Tibial nerve (tissue), 4 donors: ENCODE measurements at places on chromosomes 6 and 20. TPM values are rescaled to one million over a fixed set of nuclear protein-coding genes. Genes with fewer than 3 reads are reported as not detected.

DNA sequence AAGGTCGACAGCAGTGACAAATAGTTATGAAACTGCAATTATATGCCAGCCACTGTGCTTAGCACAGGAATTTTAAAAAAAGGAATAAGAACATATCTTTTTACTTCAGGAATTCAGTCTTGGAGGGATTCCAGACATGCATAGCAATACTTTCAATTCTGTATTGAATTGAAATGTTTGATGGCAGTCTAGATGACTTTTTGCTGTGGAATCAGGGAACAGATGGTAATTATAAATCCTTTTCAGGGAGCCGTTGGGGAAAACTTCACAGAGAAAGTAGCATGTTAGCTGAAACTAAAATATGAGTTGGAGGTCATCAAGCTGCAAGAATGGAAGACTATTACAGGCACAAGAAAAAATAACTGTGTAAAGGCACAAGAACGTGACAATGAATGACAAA lies 74.8 kb downstream of the IMPG1 start:
- H3K27ac ChIP-seq, result no peak overlapping the region
- H3K4me1 ChIP-seq, result no peaks in the 10 kb centered on the region
- DNase-seq, result no peak
- no peak overlapping the region for H3K4me3 ChIP-seq
- no peaks in the 10 kb centered on the region for H3K27me3 ChIP-seq
- H3K36me3 ChIP-seq, result no peaks in the 10 kb centered on the region

- no peaks in the 10 kb centered on the region for H3K27me3 ChIP-seq
- DNase-seq, result no peak
- no peaks in the 10 kb centered on the region for H3K36me3 ChIP-seq
- H3K4me3 ChIP-seq, result no peak overlapping the region
- H3K27ac ChIP-seq, result no peak overlapping the region
Measured at GRCh38 chr6:54697424-54697823, 149.1 kb upstream of the FAM83B start.

DNA sequence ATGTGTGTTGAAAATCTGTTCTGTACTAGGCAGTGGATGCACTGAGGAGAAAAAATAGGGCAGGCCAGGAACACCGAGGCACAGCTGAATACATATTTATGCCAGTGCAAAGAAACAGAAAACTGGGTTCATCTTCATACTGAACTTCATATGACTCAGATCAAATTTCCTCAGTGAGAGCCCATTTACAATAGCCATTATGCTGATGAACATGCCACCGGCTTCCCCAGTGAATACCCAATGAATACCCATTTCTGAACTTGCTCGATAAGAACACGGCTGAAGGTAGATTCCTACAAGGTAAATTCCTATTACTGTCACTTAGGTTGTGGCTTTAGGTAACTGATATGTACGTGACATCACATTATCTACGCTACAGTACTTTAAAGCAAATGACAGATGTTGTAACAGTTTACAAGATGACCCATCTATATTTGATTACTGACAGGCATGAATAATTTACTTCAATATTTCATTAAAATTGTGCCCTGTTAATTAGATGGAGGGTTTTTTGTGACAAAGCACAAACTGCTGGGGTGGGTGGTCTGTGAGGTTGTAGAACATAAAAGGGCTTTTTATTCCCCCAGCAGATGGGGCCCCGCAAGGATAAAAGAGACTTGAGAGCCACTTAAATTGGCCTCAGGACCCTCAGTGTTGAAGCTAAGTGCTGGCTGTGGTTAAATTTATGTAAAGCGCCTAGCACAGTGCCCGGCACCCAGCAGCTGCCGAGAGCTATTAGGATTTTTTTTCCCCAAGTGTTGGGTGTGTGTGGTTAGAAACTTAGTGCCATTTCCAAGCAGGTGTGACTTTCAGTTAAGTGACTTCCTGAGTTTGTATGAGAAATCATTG lies 264.5 kb downstream of the CD83 start:
- H3K4me3 ChIP-seq, result no peak overlapping the region
- no peak for DNase-seq
- no peaks in the 10 kb centered on the region for H3K36me3 ChIP-seq
- H3K4me1 ChIP-seq, result no peaks in the 10 kb centered on the region
- H3K27me3 ChIP-seq, result no peaks in the 10 kb centered on the region
- no peak overlapping the region for H3K27ac ChIP-seq

GRCh38 chr6:4574007-4574406 lies 202.2 kb upstream of the CDYL start:
- no peak for DNase-seq
- H3K4me1 ChIP-seq, result no peaks in the 10 kb centered on the region
- no peak overlapping the region for H3K4me3 ChIP-seq

GRCh38 chr6:38367231-38367630 lies 272.5 kb downstream of the BTBD9 start:
- no peaks in the 10 kb centered on the region for H3K36me3 ChIP-seq
- no peak overlapping the region for H3K4me3 ChIP-seq
- H3K27me3 ChIP-seq, result no peaks in the 10 kb centered on the region
- no peak for DNase-seq

- no peak for DNase-seq
- H3K4me3 ChIP-seq, result no peak overlapping the region
- H3K27me3 ChIP-seq, result no peaks in the 10 kb centered on the region
Measured at GRCh38 chr6:149332602-149333265, 15.2 kb downstream of the TAB2 start.

GRCh38 chr20:25510202-25510601 lies 75.1 kb downstream of the NINL start:
- no peak overlapping the region for H3K4me3 ChIP-seq
- no peaks in the 10 kb centered on the region for H3K4me1 ChIP-seq
- no peaks in the 10 kb centered on the region for H3K27me3 ChIP-seq
- no peak overlapping the region for H3K27ac ChIP-seq
- H3K36me3 ChIP-seq, result no peaks in the 10 kb centered on the region

GRCh38 chr6:20952699-20953474 lies 418.6 kb downstream of the CDKAL1 start:
- no peak for DNase-seq
- H3K27ac ChIP-seq, result no peak overlapping the region
- H3K4me1 ChIP-seq, result no peaks in the 10 kb centered on the region
- H3K27me3 ChIP-seq, result no peaks in the 10 kb centered on the region
- H3K4me3 ChIP-seq, result no peak overlapping the region
- H3K36me3 ChIP-seq, result no peaks in the 10 kb centered on the region

- H3K36me3 ChIP-seq, result no peaks in the 10 kb centered on the region
- no peak overlapping the region for H3K27ac ChIP-seq
- H3K27me3 ChIP-seq, result no peaks in the 10 kb centered on the region
- no peak overlapping the region for H3K4me3 ChIP-seq
- DNase-seq, result no peak
Measured at GRCh38 chr6:160121981-160122380, 366 bp downstream of the SLC22A1 start.

DNA sequence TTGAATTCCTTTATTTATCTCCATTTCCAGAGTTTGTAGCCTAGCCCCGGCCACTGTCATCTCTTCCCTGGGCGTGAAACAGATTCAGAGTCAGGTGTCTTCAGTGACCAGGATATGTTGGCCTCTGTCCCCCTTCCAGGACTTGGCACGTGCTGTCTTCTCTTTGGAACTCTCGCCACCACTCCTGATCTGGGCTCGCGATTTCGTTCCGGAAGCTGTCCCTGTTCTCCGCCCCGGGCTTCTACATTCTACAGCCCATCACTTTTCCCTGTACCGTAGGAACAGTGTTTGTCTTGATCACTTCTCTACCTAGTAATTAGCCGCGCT lies 739 bp downstream of the GSS start:
- no peaks in the 10 kb centered on the region for H3K27me3 ChIP-seq
- peaks cover 17% of the 10 kb centered on the region for H3K36me3 ChIP-seq
- DNase-seq, result no peak
- H3K27ac ChIP-seq, result peak overlapping the region; percentile 81
- peak overlapping the region; percentile 63 for H3K4me3 ChIP-seq

- no peaks in the 10 kb centered on the region for H3K36me3 ChIP-seq
- H3K27me3 ChIP-seq, result peaks cover 28% of the 10 kb centered on the region
- no peak for DNase-seq
- H3K27ac ChIP-seq, result no peak overlapping the region
- no peak overlapping the region for H3K4me3 ChIP-seq
- no peaks in the 10 kb centered on the region for H3K4me1 ChIP-seq
Measured at GRCh38 chr20:61246269-61246668, 5.8 kb upstream of the CDH4 start.

- no peaks in the 10 kb centered on the region for H3K27me3 ChIP-seq
- no peak for DNase-seq
- H3K36me3 ChIP-seq, result no peaks in the 10 kb centered on the region
- H3K4me1 ChIP-seq, result no peaks in the 10 kb centered on the region
- H3K4me3 ChIP-seq, result no peak overlapping the region
- no peak overlapping the region for H3K27ac ChIP-seq
Measured at GRCh38 chr6:128491610-128492206, 28.7 kb downstream of the PTPRK start.

GRCh38 chr6:152583888-152584287 lies 53.3 kb downstream of the SYNE1 start:
- H3K27ac ChIP-seq, result no peak overlapping the region
- H3K4me1 ChIP-seq, result no peaks in the 10 kb centered on the region
- no peaks in the 10 kb centered on the region for H3K27me3 ChIP-seq
- no peaks in the 10 kb centered on the region for H3K36me3 ChIP-seq

GRCh38 chr6:1388630-1389368 lies 577 bp upstream of the FOXF2 start:
- H3K27me3 ChIP-seq, result no peaks in the 10 kb centered on the region
- H3K27ac ChIP-seq, result no peak overlapping the region
- DNase-seq, result no peak
- H3K4me1 ChIP-seq, result no peaks in the 10 kb centered on the region

DNA sequence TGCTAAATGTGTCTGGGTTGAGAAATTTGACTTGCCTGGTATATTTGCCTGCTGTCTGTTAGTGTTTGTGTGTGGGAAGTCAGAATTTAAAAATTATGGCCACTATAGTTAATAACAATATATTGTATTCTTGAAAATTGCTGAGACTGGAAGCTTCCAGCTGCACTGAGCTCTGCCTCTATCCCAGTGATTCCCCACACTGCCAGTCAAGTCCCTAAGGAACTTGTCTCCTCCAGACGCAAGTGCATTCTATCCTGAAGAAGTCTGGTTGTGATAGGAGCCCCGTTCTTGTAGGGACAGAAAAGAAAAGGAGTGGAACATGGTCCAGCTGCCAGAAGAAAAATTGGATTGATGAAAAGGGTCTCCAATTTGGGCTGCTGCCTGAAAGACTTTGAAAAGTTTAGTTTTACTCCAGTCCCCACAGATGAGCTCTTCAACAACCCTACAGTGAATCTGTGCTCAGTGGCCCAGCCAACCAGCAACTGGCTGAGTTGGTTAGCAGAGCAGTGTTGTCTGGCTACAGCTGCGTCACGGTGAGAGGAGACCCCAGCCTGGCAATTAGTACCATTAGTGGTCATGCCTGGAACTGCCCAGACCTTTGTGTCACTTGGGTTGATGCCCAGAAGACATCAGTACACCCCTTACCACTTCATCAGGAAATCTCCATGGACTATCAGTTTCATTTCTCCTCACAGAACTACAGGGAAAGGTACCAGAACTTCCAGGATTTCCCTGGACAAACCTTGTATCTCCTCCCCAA lies 183.1 kb upstream of the MCHR2 start:
- H3K27ac ChIP-seq, result no peak overlapping the region
- H3K4me3 ChIP-seq, result no peak overlapping the region
- H3K27me3 ChIP-seq, result no peaks in the 10 kb centered on the region
- DNase-seq, result no peak
- no peaks in the 10 kb centered on the region for H3K36me3 ChIP-seq

GRCh38 chr6:52547647-52548352 lies 29.1 kb downstream of the TRAM2 start:
- no peaks in the 10 kb centered on the region for H3K27me3 ChIP-seq
- no peak overlapping the region for H3K4me3 ChIP-seq
- DNase-seq, result no peak
- peaks cover 45% of the 10 kb centered on the region for H3K4me1 ChIP-seq
- no peaks in the 10 kb centered on the region for H3K36me3 ChIP-seq

DNA sequence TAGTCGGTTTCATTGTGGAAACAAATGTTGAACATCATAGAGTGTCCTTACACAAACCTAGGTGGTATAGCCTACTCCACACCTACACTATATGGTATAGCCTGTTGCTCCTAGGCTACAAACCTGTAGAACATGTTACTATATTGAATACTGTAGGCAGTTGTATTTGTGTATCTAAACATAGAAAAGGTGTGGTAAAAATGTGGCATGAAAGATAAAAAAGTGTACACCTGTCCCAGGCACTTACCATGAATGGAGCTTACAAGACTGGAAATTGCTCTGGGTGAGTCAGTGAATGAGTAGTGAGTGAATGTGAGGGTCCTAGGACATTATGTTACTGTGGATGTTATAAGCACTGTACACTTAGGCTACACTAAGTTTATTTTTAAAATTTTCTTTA lies 103.0 kb downstream of the ZFAND3 start:
- H3K4me3 ChIP-seq, result no peak overlapping the region
- H3K4me1 ChIP-seq, result peaks cover 4% of the 10 kb centered on the region
- H3K27ac ChIP-seq, result no peak overlapping the region
- DNase-seq, result no peak
- H3K27me3 ChIP-seq, result no peaks in the 10 kb centered on the region
- no peaks in the 10 kb centered on the region for H3K36me3 ChIP-seq

GRCh38 chr20:52425253-52425652 lies 233.7 kb upstream of the ZFP64 start:
- no peaks in the 10 kb centered on the region for H3K4me1 ChIP-seq
- no peak overlapping the region for H3K27ac ChIP-seq
- H3K36me3 ChIP-seq, result no peaks in the 10 kb centered on the region
- no peak overlapping the region for H3K4me3 ChIP-seq

DNA sequence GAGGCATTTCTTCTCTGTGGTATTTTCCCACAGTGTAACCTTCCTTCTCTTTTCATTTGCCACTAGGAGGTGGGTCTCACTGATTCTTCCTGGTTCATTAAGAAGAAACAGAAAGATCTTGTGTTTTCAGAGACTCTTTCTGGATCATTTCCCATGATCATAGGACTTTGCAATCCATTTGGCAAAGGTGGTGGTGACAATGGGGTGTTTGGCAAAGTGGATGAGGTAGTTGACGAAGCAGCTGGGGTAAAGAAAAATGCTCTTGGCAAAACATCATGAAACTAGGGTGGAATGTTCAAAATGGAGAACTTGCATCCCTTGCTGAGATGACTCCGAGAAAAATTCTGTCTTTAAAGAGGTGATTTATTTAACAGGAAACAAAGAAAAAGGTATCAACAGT lies 50.6 kb downstream of the TRAF3IP2 start:
- H3K36me3 ChIP-seq, result no peaks in the 10 kb centered on the region
- H3K27me3 ChIP-seq, result no peaks in the 10 kb centered on the region
- DNase-seq, result peak; percentile 62
- H3K4me1 ChIP-seq, result peaks cover 24% of the 10 kb centered on the region

- H3K27ac ChIP-seq, result no peak overlapping the region
- no peaks in the 10 kb centered on the region for H3K36me3 ChIP-seq
- H3K4me3 ChIP-seq, result no peak overlapping the region
- no peak for DNase-seq
- no peaks in the 10 kb centered on the region for H3K27me3 ChIP-seq
- no peaks in the 10 kb centered on the region for H3K4me1 ChIP-seq
Measured at GRCh38 chr20:12409501-12409900, 491.8 kb downstream of the BTBD3 start.

Gene TINAG
- not detected for total RNA-seq

Gene OOEP
- not detected for total RNA-seq

Gene KCNK15
- 0.87 TPM for total RNA-seq

Gene CD93
- 74.4 TPM for total RNA-seq

Gene KCNQ2
- total RNA-seq, result not detected

Gene CCN6
- total RNA-seq, result 0.39 TPM

Gene LHFPL5
- not detected for total RNA-seq

Gene PAX1
- total RNA-seq, result not detected

Gene UBD
- total RNA-seq, result not detected

Gene SCAND1
- 120 TPM for total RNA-seq

Gene HTR1B
- total RNA-seq, result 0.42 TPM

Gene PROKR2
- not detected for total RNA-seq

Gene STMND1
- not detected for total RNA-seq

Gene IL17F
- total RNA-seq, result not detected

Gene PGC
- total RNA-seq, result not detected

Gene ZSCAN31
- 10.5 TPM for total RNA-seq

Gene PHACTR1
- 2.7 TPM for total RNA-seq

Gene NTSR1
- not detected for total RNA-seq
